ENCODE measurements at places on chromosomes 2 and 18. TPM values are rescaled to one million over a fixed set of nuclear protein-coding genes. Genes with fewer than 3 reads are reported as not detected.

- H3K27ac ChIP-seq = no peak overlapping the region
- no peak overlapping the region for H3K4me3 ChIP-seq
- no peak for DNase-seq
- no peaks in the 10 kb centered on the region for H3K4me1 ChIP-seq
These were observed 309.0 kb downstream of the GULP1 start for GRCh38 chr2:188600536-188601210.

DNA sequence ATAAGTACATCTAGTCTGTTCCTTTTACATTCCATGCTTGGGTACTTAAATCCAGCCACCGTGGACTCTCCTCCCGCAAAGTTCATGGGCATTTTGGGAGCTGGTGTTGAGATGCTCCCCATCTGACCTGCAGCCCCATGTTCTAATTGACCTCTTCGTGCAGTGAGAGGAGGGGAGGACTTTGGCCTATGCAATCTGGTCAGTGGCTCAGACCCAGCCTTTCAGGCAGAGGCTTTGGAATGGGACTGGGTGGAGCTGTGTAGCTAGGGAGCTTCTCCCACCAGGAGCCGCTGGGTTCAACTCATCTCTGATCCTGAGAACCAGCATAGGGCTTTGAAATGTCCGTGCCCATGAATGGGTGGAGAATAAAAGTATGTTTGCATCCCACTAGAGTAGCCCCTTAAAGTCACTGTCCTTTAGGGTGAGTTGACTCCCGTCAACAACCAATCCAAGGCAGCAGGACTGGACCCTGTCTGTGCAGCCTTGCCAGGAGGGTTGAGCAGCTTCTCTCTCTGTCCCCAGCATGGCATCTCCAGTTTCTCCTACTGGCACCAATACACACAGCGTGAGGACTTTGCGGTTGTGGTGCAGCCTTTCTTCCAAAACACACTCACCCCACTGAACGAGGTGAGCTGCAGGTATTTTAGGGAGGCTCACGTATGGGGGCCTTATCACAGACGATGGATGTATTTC, 120.0 kb upstream of the PPP1CB start:
- no peaks in the 10 kb centered on the region for H3K36me3 ChIP-seq
- no peak for DNase-seq
- H3K4me3 ChIP-seq = no peak overlapping the region
- H3K27ac ChIP-seq = no peak overlapping the region
- no peaks in the 10 kb centered on the region for H3K27me3 ChIP-seq
- peaks cover 11% of the 10 kb centered on the region for H3K4me1 ChIP-seq

DNA sequence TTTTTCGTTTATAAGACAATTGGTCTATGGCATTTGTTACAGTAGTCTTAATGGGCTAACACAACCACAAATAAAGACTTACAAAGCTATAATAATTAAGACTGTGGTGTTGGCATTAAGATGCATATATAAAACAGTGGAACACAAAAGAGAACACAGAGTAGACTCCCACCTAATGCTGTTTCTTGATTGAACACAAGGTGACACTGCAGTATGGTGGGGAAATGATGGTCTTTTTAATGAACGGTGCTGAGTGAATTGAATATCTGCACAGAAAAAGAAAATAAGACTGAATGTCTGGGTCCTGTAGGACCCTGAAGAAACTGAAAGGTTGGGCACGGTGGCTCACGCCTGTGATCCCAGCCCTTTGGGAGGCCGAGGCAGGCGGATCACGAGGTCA, 1136.6 kb upstream of the NXPH2 start:
- H3K27ac ChIP-seq = no peak overlapping the region
- DNase-seq = peak; percentile 11
- no peaks in the 10 kb centered on the region for H3K27me3 ChIP-seq
- H3K36me3 ChIP-seq = no peaks in the 10 kb centered on the region

DNA sequence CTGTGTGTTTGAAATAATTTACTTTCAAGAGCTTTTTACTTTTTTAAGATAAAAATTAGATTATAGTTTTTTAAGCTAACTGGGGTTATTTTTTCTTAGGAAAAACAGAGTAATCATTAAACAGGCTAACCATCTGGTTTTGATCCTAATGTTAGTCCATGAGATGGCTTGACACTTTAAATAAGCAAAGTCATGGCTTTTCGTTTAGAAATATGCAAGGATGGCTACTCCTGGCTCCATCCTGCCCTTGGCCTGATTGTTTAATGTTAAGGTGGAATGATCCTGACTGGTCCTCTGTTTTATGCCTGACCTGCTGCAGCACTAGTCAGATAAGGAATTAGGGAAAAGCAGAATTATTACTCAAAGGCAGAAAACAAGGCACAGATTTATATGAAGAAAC, 39.7 kb upstream of the PNPT1 start:
- H3K4me1 ChIP-seq = no peaks in the 10 kb centered on the region
- no peaks in the 10 kb centered on the region for H3K27me3 ChIP-seq
- H3K27ac ChIP-seq = no peak overlapping the region
- H3K4me3 ChIP-seq = no peak overlapping the region

- H3K36me3 ChIP-seq = peaks cover 2% of the 10 kb centered on the region
- no peak for DNase-seq
- no peak overlapping the region for H3K27ac ChIP-seq
- no peaks in the 10 kb centered on the region for H3K27me3 ChIP-seq
- H3K4me3 ChIP-seq = no peak overlapping the region
These were observed 237.4 kb upstream of the REV1 start for GRCh38 chr2:99727199-99727598.

The CMPK2 gene
- total RNA-seq = 14.8 TPM

The HPCAL1 gene
- 122 TPM for total RNA-seq

Data from lung (tissue), 17 donors.